ENCODE measurements at places on chromosomes 5 and 9.
A peak's percentile ranks its signal among the peaks of the same experiment; 100 is the strongest.

DNA sequence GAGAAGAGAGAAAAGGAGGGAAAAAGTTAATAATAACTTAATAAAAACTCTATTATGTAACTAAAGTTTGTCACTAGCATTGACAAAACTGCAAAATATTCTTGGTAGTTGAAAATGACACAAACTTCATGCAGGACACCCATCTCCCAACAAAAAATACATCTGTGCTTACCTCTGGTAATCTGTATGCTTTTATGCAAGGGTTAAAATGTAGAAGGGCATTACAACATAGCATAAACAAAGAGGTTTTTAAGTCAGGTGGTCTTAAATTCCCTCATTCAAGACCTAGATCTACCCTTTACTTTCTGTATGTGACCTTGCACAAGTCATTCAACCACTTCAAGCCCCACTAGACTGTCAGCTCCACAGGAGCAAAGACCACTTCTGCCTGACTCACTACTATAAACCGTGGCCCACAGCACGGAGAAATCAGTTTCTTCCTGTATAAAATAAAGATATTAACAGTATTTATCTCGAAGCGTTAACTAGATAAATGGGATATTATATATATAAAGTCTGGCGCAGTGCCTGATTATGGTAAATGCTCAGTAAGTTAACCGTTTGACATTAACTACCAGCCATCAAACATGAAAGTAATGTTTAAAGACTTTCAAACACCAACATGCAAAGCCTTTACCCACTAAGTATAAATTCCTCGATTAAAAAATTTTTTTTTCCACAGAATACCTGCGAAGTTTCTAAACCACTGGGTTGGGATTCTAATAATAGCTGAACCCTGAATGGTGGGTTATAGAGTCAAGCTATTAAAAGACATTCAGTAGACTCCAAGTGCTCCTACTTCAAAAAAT, 2.0 kb downstream of the FBXL17 start:
- DNase-seq = no peak
- no peaks in the 10 kb centered on the region for H3K36me3 ChIP-seq
- H3K27ac ChIP-seq = no peak overlapping the region
- peak overlapping the region; percentile 93 for H3K4me3 ChIP-seq
- H3K4me1 ChIP-seq = peaks cover 21% of the 10 kb centered on the region
- no peaks in the 10 kb centered on the region for H3K27me3 ChIP-seq

GRCh38 chr5:112063191-112063590, 306.2 kb upstream of the NREP start:
- no peaks in the 10 kb centered on the region for H3K27me3 ChIP-seq
- no peak for DNase-seq
- no peak overlapping the region for H3K4me3 ChIP-seq
- H3K36me3 ChIP-seq = no peaks in the 10 kb centered on the region
- H3K4me1 ChIP-seq = no peaks in the 10 kb centered on the region

DNA sequence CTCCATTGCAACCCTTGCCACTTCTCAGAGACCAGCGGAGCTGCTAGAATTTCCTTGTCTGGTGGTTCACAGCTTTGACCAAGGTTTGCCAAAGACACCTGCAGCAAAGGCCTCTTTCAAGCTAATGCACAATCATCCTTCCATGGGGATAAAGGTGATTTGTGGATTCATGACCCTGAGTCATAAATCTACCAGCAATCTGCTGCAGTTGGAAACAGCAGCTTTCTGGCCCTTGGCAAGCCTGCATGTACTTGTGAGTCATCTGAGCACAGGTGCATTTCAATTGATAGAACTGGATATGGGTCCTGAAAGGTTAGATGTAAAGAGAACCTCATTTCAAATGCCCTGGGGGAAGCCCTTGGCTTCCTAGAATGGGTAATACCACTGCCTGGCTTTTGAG, 21.6 kb upstream of the TCF7 start:
- DNase-seq = peak; percentile 3
- no peaks in the 10 kb centered on the region for H3K36me3 ChIP-seq
- no peaks in the 10 kb centered on the region for H3K4me1 ChIP-seq
- H3K27ac ChIP-seq = no peak overlapping the region

- H3K27ac ChIP-seq = no peak overlapping the region
- H3K4me1 ChIP-seq = no peaks in the 10 kb centered on the region
- no peak overlapping the region for H3K4me3 ChIP-seq
- no peaks in the 10 kb centered on the region for H3K27me3 ChIP-seq
Observed at GRCh38 chr5:17022296-17022695, 86.2 kb upstream of the MYO10 start.
